Fibroblast of lung (primary cell): ENCODE measurements at places on chromosomes 3 and 15.

- DNase-seq, result no peak
Measured at GRCh38 chr15:66172324-66172980, 81.1 kb downstream of the MEGF11 start.

- peak; percentile 9 for DNase-seq
Measured at GRCh38 chr3:194615226-194615625, 18.0 kb downstream of the TMEM44 start.

GRCh38 chr15:31271224-31271635 is 55.4 kb upstream of the KLF13 start:
- no peak for DNase-seq

- DNase-seq, result no peak
Measured at GRCh38 chr3:194837457-194838127, 151.9 kb downstream of the FAM43A start.

DNA sequence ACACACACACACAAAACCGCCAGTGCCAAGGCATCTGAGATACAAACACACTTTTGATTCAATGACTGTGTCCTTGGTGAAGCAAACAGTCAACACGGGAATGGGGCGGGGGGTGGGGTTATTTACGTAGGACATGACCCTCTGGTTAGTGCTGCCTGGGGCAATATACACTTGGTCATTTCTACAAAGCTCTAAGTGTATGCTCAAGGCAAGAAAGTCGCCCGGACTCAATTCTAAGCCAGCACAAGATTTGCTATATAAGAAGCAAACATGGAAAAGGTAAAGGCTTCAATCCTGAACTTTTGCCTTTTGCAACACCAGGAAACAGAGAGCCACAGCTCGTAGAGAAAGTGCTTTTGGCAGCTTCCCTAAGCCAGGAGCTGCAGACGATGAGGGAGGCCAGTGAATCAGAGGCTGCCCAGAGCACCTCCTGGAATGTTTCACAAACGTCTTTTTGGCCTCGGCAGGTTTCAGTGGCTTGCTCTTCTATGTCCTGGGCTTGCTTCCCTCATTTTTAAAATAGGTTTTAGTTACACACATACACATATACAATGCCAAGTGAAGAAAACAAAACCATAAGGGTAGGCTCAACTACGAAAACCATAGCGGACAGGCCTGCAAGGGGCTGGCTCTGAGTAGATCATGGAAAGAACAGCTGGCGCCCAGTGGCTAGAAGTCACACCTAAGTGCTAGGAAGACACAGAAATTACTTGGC is 73.6 kb downstream of the TM4SF4 start:
- peak; percentile 85 for DNase-seq

- peak; percentile 71 for DNase-seq
Measured at GRCh38 chr15:48494631-48495030, 150.9 kb downstream of the FBN1 start.

GRCh38 chr3:169391672-169392071 is 271.8 kb downstream of the MECOM start:
- no peak for DNase-seq

DNA sequence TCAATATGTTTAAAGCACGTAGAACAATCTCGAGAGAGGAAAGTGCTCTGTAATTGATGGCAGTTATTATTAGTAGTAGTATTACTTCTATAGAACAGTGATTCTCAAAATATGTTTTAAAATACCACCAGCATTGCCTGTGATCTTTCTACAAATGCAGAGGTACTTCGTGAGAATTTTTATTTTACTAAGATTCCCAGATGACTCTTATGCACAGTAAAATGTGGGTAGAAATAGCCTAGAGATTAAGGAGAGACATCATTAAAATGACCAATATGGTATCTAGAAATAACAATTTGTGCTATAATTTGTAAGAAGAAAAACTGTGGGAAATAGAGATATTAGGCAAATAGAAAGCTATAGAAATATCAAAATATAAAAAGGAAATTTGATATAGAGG is 157.9 kb downstream of the SUCNR1 start:
- no peak for DNase-seq

GRCh38 chr15:85890620-85890980 is 95.9 kb upstream of the KLHL25 start:
- no peak for DNase-seq

DNA sequence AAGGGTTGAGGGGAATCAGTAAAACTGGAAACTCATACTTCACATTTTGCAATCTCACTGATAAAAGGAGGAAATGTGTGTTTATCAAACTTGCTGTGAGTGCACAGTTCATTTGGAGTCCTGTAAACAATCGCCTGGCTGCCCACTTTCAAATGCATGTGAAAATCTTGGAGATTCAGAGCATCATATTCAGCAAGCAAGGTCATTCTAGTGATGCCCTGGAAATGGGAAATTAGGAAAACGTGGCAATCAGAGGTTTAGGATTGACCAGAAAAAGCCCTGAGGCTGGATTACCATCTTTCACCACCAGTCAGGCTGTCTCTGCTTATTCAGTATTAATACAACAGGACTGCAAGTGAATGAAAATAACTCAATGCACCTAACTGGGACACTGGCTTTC is 23.9 kb downstream of the DPH6 start:
- no peak for DNase-seq

DNA sequence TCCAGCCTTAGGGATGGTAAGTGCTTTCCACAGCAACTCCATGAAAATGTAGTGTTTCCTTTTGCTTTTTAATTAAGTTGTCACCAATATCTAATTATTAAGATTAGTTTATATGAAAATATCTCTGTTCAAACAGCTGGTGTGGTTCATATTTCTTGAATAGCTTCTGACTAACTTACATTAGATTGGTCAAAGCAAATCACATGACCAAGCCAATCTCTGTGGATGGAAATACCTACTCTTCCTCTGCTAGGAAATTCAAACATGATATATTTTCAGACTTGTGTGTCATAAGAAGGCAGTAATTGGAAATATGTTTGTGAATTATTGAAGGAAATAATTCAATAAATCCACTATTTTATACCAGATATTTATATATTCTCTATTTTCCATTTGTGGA is 54.6 kb upstream of the CADM2 start:
- DNase-seq, result no peak

GRCh38 chr3:32452009-32452408 is 50.6 kb downstream of the CMTM6 start:
- DNase-seq, result no peak

DNA sequence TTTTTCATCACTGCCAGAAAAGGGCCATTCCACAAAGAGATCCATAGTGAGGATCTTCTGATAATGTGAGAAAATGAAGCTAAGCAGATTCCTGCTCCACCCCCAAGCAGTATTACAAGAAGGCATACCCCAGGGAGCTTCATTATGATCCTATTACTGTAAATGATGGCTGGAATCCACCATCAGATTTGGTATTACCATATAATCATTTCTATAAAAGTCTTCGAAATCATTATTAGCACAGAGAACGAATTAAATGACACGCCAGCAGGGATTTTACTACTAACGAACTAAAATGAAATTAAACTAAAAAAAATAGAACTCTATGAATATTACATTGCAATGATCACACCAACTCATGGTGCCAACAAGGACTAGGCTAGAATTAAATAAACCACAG is 24.4 kb downstream of the TRIM42 start:
- DNase-seq, result no peak

DNA sequence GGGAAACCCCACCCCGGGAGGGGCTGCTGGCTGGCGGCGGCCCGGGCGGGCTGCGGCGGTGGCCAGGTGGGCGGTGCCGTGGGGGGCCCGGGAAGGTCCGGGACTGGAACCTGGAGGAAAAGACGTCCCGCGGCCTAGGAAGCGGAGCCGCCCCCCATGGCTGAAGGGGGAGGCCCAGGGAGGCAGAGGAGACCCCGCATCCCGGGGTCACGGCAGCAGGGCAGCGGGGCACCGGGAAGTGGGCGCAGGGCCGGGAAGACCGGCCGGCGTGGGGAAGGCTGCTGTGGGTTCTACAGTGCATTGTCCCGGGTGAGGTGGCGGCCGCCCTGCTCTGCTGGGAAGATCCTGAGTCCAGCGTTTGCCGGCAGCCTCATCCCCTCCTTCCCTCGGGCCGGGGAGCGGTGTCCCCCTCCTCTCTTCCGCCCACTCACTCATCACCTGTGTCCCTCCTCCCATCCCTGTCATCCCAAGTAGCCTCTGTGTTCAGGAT is 525 bp upstream of the FSTL1 start:
- DNase-seq, result peak; percentile 36

DNA sequence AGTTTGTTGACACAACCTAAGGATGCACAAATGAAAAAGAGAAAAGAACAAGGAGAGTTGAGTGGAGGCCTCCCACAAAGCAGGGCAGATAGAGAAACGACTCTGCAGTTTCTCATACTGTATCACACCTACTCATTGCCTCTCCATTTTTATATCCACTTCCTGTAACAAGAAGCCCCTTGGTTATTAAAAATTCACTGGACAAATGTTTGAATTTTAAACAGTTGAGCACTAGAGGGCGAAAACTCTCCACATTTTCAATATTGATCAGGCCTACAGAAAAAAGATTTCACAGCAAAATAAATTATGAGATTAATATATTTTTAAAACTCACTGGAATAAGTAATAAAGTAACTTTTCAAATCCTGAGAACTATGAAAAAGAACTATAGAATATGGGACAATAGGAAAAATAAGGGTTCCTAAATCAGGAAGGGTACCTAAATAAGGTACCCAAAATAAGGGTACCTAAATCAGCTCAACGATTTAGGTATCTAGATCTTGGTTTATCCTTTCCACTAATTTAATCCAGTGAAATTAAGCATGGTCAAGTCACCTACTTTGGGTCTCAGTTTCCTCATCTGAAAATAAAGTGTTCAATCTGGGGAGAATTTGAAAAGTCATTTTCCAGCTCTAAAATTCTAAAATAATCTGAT is 47.0 kb upstream of the PPIB start:
- DNase-seq, result peak; percentile 42

- peak; percentile 71 for DNase-seq
Measured at GRCh38 chr3:70990723-70991122, 592.8 kb downstream of the FOXP1 start.

DNA sequence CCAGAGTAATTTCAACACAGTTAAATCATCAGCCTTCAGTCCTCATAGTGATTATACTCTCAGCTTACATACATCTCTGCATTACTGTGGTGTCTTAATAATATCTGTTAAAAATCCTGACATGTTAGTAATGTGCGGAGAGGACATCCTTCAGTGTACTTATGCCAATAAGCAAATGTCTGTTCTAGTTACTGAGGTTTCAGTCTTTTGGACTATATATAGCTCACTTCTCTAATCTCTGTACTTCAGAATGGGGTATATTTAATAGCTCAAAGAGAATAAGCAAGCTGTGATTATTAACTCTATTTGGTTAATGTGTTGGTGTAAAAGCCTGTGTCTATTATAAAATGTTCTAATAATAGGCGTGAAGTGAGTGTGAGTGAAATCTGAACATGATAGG is 28.9 kb upstream of the OSTN start:
- DNase-seq, result no peak

DNA sequence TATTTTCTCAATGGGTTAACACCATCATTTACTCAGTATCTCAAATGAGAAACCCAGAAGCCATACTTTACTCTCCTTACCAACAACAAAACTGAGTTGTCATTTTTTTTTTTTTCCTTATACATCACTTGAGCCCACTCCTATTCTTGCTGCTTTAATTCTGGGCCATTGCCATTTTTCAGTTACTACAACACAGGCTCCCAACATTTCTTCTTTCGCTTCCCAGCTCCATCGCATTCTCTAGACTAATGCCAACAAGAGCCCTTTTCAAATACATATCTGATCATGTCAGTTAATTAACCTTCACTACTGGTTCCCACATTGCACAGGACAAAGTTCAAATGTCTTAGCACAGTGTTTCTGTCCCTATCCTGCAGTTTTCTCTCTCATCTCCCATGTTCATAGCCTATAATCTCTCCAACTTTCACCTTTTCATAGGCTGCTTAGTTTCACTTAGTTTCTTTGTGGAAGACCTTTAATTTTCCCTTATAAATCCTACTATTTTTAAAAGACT is 22.5 kb upstream of the ANXA2 start:
- DNase-seq, result no peak

DNA sequence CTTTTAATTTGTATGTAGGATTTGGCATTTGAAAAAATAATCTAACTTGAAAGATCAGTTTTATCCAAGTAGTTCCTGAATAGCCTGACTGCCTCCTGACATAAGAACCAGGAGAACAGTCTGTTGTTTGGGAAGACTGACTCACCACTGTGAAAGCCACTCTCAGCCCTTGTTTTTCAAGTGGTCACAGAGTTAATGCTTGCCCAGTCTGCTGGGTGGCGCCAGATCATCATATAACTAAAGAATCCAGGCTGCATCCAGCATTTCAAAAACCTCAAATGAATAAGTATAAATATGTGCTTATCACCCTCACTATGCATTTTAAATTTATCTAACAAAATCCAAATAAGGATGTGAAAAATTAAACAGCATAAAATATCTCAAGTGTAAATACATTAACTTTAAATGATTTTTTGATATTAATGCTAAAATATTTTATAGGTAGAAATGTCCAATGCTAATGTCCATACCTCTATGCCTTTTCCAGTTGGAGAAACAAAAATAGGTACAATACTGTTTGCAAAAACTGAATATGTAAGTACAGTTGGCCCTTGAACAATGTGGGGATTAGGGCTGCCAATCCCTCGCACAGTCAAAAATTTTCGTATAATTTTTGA is 26.9 kb upstream of the ZBBX start:
- peak; percentile 76 for DNase-seq

- peak; percentile 47 for DNase-seq
Measured at GRCh38 chr15:72599855-72600464, 54.5 kb upstream of the GOLGA6B start.

DNA sequence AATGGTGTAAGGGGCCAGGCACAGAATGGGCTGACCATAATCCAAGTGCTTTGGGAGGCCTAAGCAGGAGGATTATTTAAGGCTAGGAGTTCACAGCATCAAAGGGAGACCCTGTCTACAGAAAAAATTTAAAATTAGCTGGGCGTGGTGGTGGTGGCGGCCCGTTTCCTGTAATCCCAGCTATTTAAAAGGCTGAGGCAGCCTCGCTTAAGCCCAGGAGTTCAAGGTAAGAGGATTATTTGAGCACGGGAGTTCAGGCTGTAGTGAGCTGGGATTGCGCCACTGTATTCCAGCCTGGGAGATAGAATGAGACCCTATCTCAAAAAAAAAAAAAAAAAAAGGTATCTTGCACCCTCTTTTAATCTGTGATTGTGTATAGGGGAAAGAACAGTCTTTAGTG is 1.9 kb downstream of the TMA7 start:
- DNase-seq, result no peak

DNA sequence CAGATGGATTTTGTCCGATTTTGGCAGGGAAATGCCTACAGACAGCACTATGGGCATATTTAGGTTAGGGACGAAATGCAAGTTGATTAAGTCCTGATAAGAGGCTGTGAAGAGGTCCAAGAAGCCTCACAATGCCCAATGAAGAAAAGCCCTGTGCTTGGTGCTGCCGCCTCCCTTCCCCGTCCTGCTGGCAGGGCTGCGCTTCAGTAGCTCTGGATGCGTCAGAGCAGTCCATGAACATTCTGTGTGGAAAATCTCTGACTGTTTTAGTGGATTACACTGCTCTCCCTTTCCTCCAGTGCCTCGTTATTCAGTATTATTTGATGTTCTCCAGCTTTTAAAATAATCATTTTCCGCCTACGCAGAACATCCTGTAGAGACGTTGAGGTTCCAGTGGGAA is 39.6 kb downstream of the MLH1 start:
- DNase-seq, result peak; percentile 64
